ENCODE measurements at places on chromosomes 4 and X.

DNA sequence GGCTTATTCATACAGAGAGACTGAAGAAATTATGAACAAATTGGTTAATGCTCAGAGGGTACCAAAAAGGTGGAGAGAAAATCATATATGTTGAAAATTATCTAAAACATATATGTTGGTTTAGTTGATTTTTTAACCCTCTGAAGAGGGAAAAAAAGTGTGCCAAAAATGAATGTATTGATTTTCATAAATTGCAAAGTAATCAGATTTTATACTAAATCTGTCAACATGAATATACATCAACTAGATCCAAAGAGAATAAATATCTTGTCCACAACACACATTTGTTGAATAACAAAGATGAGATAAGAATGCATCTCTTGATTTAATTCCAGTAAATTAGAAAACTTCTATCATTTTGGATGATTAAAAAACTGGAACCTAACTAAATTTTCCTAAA is 125.3 kb upstream of the TACR3 start:
- no peak for DNase-seq

DNA sequence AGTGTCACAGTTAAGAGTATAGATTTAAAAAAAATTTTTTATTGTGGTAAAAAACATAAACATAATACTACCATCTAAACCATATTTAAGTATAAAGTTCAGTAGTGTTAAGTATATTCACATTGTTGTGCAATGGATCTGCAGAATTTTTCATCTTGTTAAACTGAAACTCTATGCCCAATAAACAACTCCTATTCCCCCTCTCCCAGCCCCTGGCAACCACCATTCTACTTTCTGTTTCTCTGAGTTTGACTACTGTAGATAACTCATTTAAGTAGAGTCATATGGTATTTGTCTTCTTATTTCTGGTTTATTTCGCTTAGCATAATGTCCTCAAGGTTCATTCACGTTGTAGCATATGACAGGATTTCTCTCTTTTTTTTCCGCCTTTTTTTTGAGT is 112.4 kb downstream of the PTTG2 start:
- no peak for DNase-seq

- no peak for DNase-seq
Measured at GRCh38 chrX:14084466-14084865, 54.8 kb upstream of the GEMIN8 start.

DNA sequence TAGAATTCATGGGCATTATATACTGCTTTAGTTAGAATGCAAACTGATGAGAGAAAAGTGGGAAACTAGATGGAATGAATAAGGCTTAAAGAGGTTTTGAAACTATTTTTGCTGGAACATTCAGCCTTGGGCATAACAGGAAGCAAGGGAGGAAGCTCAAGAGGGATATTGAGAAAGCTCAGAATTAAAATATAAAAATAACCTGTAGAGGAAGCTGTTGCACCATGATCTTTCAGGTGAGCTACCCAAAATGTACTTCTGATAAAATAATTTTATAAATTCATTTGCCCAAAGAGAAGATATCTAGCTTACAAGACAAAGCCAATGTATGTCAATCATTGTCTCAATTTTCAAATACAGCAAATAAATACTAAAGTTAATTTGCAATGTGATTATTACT is 11.3 kb downstream of the GC start:
- no peak for DNase-seq

- DNase-seq, result no peak
Measured at GRCh38 chrX:53992589-53992988, 51.7 kb downstream of the PHF8 start.

- DNase-seq, result no peak
Measured at GRCh38 chrX:26138274-26138673, at the start of gene MAGEB18. MAGEB18 (plus strand) TSS chrX:26138343; CDS start chrX:26138986, 643 bp downstream.

GRCh38 chr4:4490041-4490440 is 51.8 kb downstream of the STX18 start:
- DNase-seq, result no peak

DNA sequence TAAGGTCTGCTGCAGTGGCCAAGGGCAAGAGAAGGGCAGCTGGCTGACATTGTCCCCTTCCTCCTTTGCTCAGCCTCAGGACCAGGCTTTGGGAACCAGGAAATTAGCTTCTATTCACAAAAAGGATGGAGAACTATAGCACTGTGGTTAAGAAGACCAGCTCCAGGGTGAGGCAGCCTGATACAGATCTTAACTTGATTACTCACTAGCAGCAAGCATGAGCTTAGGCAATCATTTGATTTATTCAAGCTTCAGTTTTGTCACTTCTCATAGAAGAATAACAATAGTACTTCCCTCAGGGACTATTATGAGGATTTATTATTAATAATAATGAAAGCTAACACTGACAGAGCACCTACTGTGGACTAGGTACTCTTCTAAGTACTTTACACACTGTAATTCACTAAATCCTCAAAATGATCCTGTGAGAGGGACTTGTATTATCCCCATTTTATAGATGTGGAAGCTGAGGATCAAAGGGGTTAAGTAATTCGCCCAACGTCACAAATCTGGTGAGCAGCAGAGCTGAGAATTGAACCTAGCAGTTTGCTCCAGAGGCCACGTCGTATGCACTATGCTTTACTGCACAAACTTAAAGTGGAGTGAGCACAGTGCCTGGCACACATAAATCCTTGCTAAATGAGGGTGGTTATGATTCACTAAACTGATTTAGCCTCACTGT is 130.4 kb upstream of the PAK3 start:
- no peak for DNase-seq

DNA sequence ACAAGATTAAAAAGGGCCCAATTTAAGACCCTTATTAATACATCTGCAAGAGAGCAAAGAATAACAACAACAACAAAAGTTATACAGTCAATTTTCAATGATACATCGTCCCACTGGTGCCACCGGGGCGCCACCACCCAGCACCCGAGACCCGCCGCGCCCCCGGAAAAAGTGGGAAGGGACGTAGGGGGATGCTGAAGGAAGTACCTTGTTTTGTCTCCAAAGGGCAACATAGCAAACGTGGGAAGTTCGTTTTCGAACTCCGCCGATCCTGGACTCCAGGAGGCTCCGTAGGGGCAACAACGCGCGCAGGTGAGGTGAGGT is 1.7 kb downstream of the PDE5A start:
- no peak for DNase-seq

GRCh38 chr4:149045731-149046130 is 603.5 kb upstream of the NR3C2 start:
- DNase-seq, result no peak
